ENCODE measurements at places on chromosomes 1 and 21. TPM values are rescaled to one million over a fixed set of nuclear protein-coding genes. Genes with fewer than 3 reads are reported as not detected.

DNA sequence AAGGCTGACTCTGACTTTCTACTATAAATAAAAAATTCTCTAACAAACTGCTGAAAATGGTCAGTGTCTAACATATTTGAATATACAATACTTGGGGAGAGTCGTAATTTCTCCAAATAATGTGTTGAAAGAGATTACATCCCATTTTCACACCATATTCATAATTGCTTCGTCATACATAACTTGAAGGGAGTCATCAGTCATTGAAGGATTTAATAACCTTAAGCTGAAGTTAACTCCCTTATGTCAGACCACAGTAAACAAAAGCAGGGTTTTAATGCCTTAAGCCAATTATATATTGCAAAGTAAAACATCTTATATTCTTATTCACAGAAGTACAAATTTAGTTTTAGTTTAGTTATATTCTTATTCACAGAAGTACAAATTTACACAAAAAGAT, 129.9 kb downstream of the RERE start:
- no peak for DNase-seq

- DNase-seq = no peak
Observed at GRCh38 chr1:96997717-96998116, 276.1 kb downstream of the PTBP2 start.

GRCh38 chr1:68347415-68347814, 102.3 kb downstream of the RPE65 start:
- DNase-seq = peak; percentile 17

DNA sequence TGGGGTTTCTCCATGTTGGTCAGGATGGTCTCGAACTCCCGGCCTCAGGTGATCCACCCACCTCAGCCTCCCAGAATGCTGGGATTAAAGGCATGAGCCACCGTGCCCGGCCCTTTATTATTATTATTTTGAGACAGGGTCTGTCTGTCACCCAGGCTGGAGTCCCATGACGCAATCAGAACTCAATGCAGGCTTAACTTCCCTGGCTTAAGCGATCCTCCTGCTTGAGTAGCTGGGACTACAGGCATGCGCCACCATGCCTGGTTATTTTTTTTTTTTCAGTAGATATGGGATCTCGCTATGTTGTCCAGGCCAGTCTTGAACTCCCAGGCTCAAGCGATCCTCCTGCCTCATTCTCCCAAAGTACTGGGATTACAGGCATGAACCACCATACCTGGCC, 47.1 kb upstream of the CITED4 start:
- no peak for DNase-seq

DNA sequence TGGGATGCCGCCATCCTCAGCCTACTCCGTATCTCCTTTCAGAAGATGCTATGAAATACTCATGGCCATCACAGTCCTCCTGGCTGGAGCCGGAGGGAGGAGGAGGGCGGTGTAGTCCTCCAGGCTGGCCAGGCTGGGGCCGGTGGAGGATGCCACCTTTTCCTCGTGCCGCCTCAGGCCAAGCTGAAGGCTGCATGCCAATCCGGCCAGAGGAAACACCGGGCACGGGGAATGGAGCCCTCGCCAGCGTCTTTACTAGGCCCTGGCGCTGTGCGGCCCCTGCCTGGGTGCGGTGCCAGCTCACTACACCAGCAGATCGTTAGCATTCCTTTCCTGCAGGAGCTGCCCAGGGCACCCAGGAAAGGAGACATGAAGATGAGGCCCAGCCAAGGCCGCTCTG, 70.1 kb downstream of the CASZ1 start:
- DNase-seq = peak; percentile 72

DNA sequence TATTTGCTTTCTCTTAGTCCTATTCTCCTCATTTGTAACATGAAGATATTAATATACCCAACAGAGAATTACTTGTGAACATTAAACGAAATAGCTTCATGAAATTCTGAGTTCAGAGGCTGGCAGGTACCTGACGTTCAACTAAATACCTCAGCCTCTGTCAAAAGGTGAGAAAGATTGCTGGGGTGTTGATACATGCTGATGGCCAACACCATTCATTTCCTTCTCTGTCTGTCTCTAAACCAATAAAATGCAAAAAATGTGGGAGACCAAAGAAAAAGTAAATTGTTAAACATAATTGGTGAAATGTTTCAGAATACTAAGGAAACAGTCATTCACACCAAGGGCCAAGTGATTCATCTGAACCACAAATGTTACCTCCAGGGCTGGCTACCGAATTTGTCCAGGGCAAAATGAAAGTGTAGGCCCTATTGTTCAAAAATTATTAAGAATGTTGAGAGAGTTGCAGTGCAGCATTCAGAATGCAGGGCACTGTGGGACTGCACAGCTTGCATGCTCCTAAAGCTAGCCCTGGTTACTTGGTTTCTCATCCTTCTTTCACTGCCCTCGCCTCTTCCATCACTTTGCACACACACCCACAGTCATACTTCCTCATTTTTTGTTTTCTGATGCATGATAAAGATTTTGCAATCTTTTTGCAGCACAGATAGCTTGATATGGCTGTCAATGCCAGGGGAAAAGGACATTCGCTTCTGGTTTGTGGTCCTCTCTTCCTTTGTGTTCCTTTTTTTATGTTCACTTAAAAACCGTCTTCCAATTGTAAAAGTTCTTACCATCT, 414.3 kb upstream of the NR5A2 start:
- no peak for DNase-seq

- DNase-seq = no peak
Observed at GRCh38 chr1:10537082-10537766, 62.5 kb downstream of the PEX14 start.

DNA sequence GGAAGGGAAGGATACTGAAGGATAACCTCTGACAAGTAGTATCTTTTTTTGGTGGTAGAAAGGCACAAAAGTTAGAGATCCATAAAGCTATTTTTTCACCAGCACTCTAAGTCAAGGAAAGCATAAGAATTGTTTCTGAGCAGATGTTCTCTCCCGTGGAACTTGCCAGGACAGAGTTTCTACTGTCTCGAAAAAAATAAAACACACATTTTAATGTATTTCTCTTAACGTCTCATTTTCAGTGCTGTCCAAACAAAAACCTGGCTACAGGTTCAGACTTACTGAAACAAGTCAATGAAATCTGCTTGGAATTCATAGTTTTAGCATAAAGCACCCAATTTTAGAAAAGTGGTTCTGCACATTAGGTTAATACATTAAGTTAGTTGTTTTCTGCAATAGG, 338.3 kb downstream of the LTN1 start:
- no peak for DNase-seq

GRCh38 chr1:181101581-181102226, 13.2 kb downstream of the IER5 start:
- no peak for DNase-seq

- DNase-seq = no peak
Observed at GRCh38 chr1:113057006-113057405, 16.0 kb upstream of the LRIG2 start.

DNA sequence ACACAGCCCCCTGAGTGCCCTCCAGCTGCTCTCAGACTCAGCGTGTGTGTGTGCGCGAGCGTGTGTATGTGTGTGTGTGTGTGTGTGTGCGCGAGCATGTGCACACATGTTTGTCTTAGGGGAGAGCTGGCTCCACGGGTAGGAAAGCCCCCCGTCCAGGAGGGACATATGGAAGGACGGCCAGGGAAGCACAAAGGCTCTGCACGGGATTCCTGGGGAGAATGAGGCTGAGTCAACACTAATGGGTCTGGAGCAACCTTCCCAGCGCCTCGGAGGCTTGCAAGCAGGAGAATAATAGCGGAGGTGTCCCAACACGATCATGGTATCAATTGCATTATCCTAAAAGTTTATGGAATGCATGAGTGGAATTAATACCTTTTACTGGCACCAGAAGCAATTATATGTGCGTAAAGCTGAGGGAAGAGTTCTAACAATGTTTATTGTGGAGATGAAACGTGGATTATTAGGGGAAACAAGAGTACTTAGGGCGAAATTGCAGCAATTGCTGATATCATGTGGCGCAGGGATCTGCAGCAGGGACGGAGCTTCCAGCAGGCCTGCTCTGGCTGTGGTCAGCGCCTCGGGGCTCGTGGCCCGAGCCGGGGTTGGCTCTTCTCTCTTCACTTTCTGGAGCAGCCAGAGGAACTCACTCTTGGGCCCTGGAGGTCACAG, 40.3 kb upstream of the CCDC27 start:
- no peak for DNase-seq

- DNase-seq = no peak
Observed at GRCh38 chr1:153711026-153711425, 16.8 kb upstream of the INTS3 start.

GRCh38 chr1:72060466-72061245, 221.7 kb downstream of the NEGR1 start:
- DNase-seq = no peak

GRCh38 chr1:50423670-50424000, 392 bp upstream of the DMRTA2 start:
- DNase-seq = no peak

GRCh38 chr1:45721207-45721606, 29.2 kb downstream of the IPP start:
- DNase-seq = no peak

GRCh38 chr1:244318512-244318911, 133.2 kb downstream of the ADSS2 start:
- DNase-seq = no peak

DNA sequence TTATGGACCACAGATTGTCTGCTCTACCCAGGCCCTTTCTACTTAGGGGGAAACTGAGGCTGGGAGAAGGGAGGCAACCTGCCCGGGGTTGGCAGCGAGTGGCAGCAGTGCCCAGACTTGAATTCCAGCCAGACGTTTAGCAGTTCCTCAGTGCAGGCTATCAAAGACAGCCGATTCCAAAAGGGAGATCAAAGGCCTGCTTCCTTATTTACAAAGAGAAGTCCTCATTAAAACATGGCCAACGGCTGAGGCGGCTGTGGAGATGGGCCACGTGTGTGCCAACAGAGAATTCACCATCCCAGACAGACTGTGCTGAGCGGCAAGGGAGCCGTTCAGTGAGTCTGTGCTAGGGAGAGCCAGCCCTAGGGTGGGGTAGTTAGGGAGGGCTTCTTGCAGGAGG, 27.7 kb downstream of the C1QB start:
- DNase-seq = no peak

DNA sequence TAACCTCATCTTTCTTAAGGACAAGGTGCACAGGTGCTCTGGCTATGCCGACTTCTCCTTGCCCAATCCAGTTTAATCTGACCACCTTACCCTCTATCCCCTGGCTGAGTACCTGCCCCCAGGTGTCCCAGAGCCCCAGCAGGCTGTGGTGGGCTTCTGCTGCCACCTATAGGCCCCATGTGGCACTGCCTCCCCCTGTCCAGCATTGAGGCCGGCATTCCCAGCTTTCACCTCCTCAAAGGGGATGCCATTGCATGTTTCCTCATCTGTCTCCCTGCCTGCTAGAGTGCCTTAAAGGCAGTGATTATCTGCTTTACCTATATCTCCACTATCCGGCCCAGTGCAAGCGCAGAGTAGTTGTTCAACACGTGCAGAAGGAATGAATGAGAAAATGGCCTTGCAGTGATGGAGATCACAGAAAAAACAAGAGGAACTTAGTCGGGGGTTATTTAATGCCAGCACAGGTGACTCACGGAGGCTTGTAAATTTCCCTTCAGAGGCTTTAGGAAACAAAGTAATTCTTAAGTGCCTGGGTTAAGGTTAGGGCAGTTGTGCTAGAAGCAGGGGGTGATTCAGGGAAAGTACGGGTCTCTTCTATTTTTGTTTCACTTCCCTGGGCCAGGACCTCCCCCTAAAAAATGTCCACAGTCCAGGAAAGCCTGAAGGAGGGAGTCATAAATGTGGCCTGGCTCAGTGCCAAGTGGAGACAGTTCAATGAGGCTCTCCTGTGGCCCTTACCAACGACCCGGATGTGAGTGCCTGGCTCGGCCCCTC, 131.8 kb upstream of the NGF start:
- peak; percentile 22 for DNase-seq

- DNase-seq = peak; percentile 64
Observed at GRCh38 chr1:37808369-37809319, 636 bp upstream of the YRDC start.

GRCh38 chr1:109433322-109433721, 7.1 kb upstream of the PSMA5 start:
- DNase-seq = no peak

GRCh38 chr1:175742790-175743459, 470 bp downstream of the TNR start:
- no peak for DNase-seq

GRCh38 chr1:109622895-109623294, 3.3 kb downstream of the AMPD2 start:
- DNase-seq = no peak

GRCh38 chr21:14543983-14544382, 2.1 kb downstream of the SAMSN1 start:
- no peak for DNase-seq

GRCh38 chr21:27422435-27422834, 455.5 kb upstream of the ADAMTS5 start:
- DNase-seq = no peak

GRCh38 chr1:247430434-247430833, 14.5 kb downstream of the NLRP3 start:
- no peak for DNase-seq

DNA sequence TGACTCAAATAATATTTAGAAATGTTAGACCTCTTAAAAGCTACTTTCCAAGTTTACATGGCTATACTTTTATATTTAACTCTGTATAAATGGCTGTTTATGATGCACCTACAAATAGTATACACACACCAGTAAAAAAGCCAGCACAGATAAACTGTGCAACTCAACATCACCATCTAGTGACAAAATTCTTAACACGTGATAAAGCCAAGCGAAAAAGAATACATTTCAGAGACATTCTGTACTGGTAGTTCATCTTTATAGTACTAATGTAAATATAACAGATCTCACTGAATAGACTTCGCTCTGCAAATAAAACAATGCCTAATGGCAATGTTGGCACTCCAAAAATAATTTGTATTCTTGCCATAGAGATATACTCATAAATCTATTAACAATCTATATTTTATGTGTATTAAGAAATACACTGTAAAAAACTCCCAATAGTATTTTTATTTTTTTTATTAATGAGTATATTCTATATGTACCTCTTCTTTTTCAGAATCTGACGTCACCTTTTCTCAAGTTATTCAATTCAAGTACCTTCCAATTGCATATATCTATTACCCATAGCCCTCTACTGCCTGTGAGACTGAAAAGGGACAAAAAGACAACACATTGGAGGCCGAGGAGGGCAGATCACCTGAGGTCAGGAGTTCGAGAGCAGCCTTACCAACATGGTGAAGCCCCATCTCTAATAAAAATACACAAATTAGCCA, 100.2 kb downstream of the DPYD start:
- DNase-seq = no peak

The SRGAP2C gene
- total RNA-seq = 10.4 TPM

The RHBG gene
- not detected for total RNA-seq

The DLGAP3 gene
- total RNA-seq = 0.11 TPM

The S100A14 gene
- 5.1 TPM for total RNA-seq

The A3GALT2 gene
- not detected for total RNA-seq

The KCNA3 gene
- total RNA-seq = 1.8 TPM

The SDC3 gene
- total RNA-seq = 17.9 TPM

The BGLAP gene
- total RNA-seq = 0.66 TPM

The NRDC gene
- total RNA-seq = 138 TPM

The OR2L8 gene
- not detected for total RNA-seq

The SGIP1 gene
- 5.5 TPM for total RNA-seq

The TM2D1 gene
- 36.6 TPM for total RNA-seq

The TDRD5 gene
- total RNA-seq = not detected

The ATXN7L2 gene
- 2.4 TPM for total RNA-seq

The DNAJC28 gene
- total RNA-seq = 5.9 TPM
